Brain pericyte (primary cell): ENCODE measurements at places on chromosomes 6 and 20.

DNA sequence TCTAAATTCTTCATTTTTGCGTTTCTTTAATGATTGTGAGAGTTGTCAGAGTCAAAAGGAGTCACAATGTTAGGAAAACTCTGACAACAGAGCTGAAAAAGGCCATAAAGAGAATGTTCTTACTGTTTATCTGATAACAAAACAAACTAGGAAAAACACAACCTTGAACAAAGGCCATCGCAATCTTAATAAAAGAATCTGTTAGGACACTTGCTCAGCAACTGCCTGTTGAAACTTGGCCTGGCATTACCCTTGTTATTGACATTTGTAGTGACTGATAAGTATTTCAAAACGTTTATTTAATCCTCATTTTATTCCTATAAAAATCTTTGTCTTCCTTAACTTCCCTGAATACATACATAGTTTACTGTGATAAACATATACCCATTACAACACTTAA lies 15.7 kb downstream of the GSTA1 start:
- DNase-seq: no peak

DNA sequence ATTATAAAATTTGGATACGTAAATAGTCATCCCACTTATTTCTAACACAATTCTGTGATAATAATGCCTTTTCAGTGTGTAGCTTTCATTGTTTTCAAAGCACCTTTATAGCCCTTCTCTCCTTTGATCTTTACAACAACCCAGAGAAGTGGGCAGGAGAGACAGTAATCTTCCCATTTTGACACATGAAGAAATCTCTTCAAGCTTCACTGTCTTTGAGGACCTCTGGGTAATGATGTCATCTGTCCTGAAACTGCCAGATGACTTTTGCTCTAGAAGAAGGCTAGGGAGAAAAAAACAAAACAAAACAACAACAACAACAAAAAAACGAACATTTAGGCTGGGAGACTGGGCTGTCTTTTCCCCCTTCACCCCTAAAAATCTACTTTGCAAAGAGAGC lies 203.0 kb downstream of the KCNQ5 start:
- no peak for DNase-seq

- DNase-seq: no peak
These were observed 58.0 kb upstream of the MYL9 start for GRCh38 chr20:36483209-36483918.

DNA sequence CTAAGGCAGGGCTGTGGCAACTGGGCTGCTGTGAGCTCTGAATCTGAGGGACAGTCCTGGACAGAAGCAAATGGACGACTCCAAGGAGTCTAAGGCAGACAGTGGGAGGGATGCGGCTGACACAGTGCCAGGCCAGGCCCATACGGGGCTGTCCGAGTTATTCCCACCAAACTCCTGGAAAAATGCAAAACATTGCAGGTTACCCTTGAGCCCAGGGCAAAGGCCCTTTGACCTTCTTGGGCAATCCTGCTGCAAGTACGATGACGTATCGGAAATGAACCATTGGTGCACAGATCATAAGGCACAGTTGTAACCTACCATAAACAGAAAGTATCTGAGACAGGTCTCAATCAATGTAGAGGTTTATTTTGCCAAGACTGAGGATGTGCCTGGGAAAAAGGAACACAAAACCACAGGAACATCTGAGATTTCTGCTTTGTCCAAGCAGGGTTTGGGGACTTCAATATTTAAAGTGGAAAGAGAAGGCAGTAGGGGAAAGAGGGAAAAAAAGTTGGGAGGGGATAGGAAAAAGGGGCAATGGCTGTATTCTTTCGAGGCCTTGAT lies 118.9 kb downstream of the DACT2 start:
- DNase-seq: no peak

DNA sequence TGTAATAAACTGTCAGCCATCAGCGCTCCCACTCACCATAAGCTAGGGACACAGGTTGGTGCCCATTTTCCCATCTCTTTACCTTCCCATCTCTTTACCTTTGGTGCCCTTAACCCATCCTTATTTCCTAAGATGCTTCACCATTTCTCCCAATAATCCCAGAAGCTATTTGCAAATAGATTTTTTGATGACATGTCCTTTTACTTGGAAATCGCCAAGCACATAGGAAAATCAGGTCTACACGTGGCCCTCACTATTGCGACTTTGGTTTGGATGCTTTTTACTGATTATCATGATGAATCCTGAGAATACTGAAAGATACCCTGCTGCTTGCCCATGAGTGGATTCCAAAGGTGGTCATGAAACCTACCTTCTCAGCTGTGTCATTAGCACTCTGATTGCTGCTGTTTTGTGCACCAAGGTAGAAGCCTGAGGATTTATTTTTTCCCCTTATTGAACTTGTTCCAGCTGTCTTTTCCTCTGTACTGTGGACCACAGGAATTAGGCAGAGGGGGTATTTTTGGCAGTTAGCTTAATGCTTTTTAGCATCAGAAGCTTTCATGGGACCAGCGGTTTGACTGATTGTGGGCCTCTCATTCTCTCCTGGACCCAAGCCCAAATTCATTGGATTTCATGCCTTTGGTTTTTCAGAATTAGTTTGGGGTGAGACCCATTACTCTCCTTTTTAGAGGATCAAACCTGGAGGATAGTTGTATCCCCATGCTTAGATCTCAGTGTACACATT lies 229.6 kb upstream of the RIN2 start:
- no peak for DNase-seq

DNA sequence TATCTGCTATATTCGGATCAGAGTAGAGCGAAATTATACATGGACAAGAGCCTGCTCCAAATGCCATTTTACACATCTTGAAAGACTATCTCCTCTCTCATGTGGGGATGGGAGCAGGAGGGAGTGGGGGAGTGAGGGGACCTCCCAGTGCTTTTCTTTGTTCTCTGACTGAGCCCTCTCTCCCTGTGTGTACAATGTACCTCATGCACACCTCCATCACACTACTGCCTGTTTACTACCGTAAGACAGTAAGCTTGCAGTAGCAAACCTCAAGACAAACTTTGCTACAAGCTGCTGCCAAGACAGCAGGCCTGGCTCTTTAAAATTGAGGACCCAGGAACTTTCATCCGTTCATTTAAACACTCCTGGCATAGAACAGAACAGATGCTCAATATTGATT lies 7.2 kb downstream of the NHSL1 start:
- no peak for DNase-seq

- no peak for DNase-seq
These were observed 237.0 kb downstream of the NKAIN2 start for GRCh38 chr6:124040655-124041054.

DNA sequence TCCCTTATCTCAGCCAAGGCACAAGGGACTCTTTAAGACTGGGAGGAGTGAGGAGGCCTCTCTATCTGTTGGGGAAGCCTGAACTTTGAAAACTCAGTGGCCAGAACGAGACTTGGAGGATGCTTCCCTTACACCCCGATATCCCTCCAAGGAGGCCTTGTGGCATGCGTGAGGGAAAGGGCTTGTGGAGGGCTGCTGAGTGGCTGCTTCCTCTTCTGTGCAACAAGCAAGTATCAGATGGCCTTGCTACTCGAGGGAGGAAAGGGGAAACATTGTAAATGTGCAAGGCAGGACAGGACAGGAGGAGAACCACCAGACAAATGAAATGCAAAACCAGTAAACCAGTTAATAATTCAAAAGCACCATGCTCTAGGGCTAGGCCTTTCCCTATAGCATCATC lies 306.5 kb upstream of the MAP3K7 start:
- DNase-seq: no peak

DNA sequence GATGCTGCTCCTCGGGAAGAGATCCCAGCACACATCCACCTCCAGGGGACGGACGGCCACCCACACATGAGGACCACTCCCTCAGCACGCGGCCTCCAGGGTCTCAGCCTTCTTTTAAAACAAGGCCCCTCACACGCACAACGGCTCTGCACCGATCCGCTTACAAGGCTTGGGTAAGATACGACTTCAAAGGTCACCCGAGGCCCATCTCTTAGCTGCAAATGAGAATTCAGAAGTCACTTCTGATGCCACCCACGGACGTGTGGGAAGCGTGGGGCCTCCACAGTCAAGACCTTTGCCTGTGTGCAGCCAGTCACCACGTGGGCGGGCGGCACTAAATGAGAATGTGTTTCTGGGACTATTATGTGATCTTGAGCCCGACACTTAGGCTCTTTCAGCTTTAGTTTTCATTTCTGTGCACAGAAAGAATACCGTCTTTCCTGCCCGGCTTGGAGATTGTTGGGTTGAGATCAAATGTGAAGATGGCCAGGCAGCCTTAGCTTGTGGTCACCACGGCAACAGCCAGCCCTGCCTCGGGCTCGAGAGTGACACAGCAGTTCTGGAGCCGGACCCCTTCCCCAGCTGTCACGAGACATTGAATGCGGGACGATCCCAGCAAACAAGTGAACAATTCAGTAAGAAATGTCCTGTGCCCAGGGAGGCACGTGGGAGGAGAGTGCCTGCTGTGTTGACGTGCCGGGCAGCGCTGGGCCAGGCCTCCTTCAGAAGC lies 91.6 kb downstream of the RAMACL start:
- no peak for DNase-seq

DNA sequence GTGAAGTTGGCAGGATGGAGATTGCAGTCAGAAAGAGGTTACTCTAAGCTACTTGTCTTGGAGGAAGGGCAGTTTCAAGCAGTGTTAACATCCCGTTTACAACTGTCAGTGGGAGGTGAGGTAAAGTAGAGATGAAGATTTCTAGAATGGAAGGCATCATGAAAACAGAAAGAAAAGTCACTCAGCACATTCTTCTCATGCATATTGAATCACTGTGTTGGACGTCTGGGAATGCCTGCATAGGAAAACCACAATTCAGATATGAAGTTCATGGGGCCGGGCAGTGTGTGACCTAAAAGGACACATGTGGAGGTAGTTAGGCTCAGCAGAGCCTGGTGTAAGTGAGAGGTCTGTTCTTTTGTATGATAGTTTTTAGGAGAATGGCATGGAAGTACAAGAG lies 73.5 kb upstream of the LAMP5 start:
- DNase-seq: no peak

GRCh38 chr20:4866429-4866828 lies 134.9 kb downstream of the SLC23A2 start:
- no peak for DNase-seq

DNA sequence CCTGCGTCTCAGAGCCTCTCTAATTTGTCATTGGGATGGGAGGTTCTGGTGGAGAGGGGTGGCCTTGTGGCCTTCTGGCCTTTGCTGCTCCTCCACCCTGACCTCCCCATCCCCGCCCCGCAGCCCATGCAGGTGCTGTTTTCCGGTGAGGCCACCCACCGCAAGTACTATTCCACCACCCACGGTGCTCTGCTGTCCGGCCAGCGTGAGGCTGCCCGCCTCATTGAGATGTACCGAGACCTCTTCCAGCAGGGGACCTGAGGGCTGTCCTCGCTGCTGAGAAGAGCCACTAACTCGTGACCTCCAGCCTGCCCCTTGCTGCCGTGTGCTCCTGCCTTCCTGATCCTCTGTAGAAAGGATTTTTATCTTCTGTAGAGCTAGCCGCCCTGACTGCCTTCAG lies 171.8 kb upstream of the RNF24 start:
- no peak for DNase-seq
